ENCODE measurements at places on chromosomes 7 and 10. TPM values are rescaled to one million over a fixed set of nuclear protein-coding genes. Genes with fewer than 3 reads are reported as not detected.

SPDYE2 gene
- not detected for polyA plus RNA-seq

GRCh38 chr7:7395785-7396184 is 139.9 kb downstream of the COL28A1 start:
- DNase-seq = no peak

DNA sequence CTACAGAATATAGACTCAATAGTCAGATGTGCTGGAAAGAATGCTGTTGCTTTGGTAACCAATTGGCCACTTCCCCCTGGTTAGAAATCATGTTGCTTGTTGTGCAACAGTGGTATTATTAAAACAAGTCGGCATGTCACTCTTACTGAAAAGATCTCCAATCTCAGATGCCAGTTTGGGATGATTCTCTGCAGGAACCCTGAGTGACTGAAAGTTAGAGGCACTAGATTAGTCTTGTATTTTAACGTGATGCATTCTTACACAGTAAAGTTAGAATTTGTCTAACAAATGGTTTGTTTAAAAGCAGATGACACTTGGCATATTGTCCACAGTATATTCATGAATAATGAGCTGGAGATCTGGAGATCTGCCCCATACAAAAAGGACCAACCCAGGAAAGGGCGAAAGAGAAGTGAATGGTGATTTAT is 287.6 kb downstream of the TWIST1 start:
- no peak for DNase-seq

DNA sequence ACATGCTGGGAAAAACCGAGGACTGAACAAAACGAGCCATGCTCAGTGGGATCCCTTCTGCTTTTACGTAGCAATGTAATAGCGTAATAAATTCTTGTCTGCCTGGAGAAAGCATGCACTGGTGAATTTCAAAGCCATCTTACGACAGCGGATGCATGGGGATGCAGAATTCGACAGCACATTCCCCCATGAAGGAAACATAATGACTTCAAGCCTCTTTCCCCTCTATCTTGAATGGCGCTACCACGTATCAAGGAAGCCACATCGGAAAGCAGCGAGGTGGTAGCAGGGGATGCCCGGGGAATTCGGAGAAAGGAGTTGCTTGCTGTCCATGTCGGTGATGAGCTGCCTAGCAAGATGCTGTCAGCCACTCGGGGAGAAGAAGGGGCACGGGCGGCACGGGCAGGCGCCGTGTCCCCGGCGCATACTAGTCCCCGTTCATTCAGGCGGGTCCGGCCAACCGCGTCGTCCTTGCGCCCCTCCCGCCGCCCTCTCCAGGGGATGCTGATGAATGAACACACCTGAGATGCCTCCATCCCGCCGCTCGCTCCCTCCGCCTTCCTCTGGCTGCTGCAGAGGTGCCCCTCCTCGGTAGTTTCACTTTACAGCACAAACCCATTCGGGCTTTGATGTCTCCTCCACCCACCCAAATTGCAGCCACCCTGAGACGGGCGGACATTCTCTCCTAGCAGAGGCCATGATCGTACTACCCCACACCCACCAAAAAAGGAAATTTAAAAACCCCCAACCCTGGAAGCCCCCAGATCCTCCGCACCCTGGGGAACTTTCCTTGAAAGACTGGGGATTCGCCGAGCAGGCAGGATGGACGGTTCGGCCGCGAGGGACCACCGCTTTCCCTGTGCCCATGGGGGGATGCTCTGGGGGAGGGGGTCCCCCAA is 644 bp downstream of the SORBS1 start:
- peak; percentile 77 for DNase-seq

GRCh38 chr7:34064519-34065158 is 159.3 kb downstream of the BMPER start:
- DNase-seq = no peak

DNA sequence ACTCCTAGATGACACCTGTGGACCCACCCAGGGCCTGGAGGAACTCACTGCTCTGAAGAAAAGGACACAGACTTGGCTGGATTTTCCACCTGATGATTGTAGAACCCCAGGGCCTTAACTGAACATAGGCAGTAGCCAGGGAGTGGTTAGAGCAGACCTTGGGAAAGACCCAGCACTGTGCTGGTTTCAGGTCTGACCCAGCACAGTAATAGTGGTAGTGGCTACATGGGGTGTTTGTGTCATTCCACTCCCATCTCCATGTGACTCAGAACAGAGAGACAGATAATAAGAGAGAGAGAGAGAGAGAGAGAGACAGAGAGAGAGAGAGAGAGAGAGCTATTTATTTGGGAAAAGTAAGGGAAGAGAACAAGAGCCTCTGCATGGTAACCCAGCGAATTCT is 239.1 kb upstream of the MEOX2 start:
- DNase-seq = no peak

DPYSL4 gene
- not detected for polyA plus RNA-seq

GRCh38 chr7:19574131-19574530 is 134.7 kb downstream of the POLR1F start:
- no peak for DNase-seq

- DNase-seq = no peak
Measured at GRCh38 chr10:6140141-6140841, 51.5 kb downstream of the RBM17 start.

SRRM3 gene
- not detected for polyA plus RNA-seq

DNA sequence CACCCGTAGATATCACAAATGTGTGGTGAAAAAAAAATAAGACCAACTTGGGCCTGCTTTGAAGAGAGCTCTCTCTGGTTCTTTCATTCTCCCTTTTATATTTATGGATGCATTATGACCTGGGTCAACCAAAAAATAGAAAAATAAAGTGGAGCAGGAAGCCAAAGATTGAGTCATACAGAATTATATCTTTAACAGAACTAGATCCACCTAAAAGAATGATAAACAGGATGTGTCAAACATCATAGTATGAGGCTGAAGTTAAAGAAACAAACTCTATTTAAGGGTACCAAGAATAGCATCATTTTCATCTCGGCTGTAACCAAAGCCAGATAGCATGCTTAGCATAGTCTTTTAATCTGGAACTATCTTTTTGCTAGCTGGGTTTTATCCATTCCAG is 28.8 kb upstream of the NMT2 start:
- DNase-seq = no peak

CFAP58 gene
- polyA plus RNA-seq = 0.07 TPM

MRC1 gene
- 23.3 TPM for polyA plus RNA-seq

- no peak for DNase-seq
Measured at GRCh38 chr7:85000735-85001350, 186.0 kb downstream of the SEMA3D start.

- no peak for DNase-seq
Measured at GRCh38 chr7:47587976-47588375, 6.1 kb upstream of the TNS3 start.

- DNase-seq = no peak
Measured at GRCh38 chr10:77640167-77640566, 2.6 kb upstream of the KCNMA1 start.

CNPY4 gene
- 14.0 TPM for polyA plus RNA-seq

DNA sequence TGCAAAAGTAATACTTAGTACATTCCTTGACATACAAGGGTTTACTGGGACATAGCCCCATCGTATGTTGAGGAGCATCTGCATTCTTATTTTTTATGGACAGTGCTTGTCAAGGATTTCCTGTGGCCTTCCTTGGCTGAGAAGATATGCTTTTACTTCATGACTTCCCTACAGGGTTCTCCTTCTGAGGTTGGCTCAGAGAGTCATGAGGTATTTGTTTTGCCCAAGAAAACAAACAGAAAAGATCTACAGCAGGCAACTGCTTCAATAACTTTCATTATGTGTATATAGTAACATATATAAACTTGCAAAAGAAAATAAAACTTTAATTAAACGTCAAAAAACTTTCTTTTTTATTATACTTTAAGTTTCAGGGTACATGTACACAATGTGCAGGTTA is 577.2 kb upstream of the SEMA3D start:
- DNase-seq = no peak

DNA sequence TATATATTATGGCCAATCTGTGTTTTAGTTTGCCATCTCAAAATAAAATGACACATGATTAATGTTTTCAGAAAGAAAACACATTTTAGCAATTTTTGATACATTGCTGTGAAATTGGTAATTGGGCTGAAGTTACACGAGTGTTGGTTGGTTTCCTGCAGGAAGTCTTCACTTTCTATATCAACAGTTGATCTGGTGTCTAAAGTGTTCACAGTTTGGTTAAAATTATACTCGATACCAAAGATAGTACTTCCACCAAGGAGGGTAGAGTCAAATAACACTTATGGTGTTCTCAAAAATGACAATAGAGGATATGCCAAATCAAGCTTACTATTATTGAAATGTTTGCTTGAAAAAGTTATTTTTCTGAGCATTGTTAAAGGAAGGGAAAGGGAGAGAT is 120.3 kb upstream of the GLCCI1 start:
- no peak for DNase-seq

ALOX5 gene
- polyA plus RNA-seq = 14.6 TPM

HOXA4 gene
- polyA plus RNA-seq = 7.9 TPM

PNLIPRP3 gene
- not detected for polyA plus RNA-seq

GRCh38 chr7:28879105-28879504 is 79.0 kb downstream of the TRIL start:
- DNase-seq = no peak

DNA sequence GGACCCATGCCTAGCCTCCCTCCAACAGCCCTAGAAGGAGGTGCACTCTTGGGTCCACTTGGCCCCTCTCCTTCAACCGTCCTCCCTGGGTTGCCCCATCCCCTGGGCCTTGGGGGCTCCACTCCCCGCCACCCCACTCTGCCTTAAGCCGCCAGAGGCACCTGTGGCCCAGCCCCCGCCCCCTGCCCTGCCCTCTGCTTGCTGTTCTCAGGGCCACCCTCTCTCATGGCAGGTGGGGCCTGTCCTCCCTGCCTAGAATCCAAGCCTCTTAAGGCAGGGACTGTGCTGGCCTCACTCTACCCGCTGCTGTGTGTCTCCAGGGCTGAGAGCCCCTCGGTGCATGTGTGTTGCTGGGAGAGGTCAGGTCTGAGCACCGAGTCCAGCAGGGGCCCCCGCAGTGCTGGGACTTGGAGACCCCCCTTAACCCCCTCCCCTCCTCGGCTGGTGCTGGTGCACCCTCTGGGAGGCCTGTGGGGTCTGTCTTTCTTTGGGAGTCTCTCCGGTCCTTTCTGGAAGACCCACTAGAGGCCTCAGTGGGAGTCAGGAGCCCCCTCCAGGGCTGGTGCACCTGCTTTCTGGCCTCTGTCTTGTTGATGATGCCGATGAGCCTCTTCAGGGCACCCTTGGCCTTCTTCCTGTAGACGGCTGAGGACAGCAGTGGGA is 43.8 kb downstream of the CFAP46 start:
- no peak for DNase-seq
